Aorta (tissue), 5 donors: ENCODE measurements at places on chromosomes 12 and 14. TPM values are rescaled to one million over a fixed set of nuclear protein-coding genes. Genes with fewer than 3 reads are reported as not detected.

DNA sequence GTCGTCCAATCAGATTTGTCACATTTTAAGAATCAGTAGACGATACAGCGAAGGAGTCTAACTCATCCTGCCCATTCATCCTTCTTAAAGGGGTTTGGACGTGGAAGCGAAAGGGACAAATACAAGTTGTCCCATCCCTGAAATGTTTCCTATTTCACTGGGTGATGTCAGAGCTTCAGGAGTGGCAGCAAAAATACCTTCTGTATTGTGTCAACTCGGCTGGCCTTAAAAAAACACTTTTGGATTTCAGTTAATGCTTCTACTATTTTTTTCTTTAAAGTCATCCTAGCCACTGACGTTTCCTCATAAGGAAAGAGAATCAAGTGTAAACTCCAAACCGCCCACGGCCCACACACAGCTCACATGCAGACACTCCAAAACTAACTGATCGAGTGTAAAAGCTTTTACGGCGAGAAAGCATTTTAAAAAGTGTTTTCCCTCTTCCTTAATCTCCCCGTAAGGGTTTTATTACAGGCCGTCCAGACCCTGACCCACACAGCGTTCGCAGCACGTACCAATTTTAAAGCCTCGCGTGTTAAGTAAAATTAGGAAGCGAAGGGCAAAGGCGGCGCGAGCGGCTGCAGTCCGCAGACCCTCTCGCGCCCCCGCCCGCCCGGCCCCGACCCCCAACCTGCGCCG, 593 bp downstream of the CFL2 start:
- peak; percentile 64 for DNase-seq

DNA sequence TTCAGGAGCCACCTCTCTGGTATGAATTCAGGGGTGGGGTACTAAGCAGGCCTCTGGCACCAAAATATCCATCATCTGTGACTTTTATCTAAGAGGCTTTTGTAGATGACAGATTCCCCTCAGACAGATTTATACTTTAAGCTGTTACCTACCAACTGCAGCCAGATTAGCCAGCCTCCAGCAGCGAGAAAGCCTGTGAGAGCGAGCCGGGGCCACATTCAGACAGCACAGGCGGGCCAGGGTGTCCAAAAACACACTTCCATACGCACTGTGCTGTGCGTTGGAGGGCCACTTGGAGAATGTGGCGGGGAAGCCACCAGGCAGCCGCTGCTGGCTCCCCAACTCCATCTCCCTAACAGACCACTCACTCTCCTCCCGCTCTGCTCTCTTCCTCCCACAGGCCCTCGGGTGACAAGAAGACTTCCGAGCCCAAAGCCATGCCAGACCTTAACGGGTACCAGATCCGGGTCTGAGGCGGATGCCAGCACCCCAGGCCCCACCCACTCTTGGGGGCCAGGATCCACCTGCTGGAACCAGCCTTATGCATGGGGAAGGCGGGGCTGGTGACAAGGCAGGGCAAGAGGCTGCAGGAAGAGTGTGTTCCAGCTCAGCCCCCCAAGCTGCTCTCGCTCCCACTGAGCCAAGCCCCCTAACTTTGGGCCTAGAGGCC, 17.4 kb downstream of the VASH1 start:
- peak; percentile 54 for DNase-seq

- DNase-seq = no peak
These were observed 212.9 kb upstream of the FAR2 start for GRCh38 chr12:28936221-28936620.

GRCh38 chr14:34633742-34634141, 3.8 kb upstream of the SNX6 start:
- DNase-seq = no peak

- DNase-seq = no peak
These were observed 8.2 kb upstream of the GOLGA3 start for GRCh38 chr12:132836795-132837331.

DNA sequence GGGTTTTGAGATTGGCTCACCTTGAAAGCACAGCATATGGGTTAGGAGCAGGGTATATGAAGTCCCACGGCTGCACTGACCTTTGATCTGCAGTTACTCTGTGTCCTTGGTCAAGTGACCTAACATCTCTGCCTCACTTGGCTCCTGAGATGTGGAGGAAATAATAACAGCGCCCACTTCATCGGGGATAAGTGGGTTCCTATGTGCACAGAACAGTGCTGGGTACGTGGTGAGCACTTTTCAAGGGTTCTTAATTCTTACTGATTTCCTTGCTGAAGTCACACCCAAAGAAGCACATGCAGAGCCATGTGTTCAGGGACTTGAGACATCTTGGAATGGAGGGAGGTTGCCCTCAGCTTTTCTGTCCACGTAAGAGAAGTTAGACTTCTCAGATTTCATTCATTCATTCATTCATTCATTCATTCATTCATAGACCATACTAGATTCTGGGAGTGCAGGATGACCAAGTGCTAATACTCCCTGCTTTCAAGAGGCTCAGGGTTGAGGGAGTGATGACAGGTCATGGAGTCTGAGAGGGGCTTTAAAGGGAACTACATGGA, 39.4 kb downstream of the ADGRD1 start:
- no peak for DNase-seq

GRCh38 chr12:132300789-132301722, 28.3 kb downstream of the GALNT9 start:
- DNase-seq = peak; percentile 25

GRCh38 chr12:30580344-30580743, 115.3 kb downstream of the IPO8 start:
- DNase-seq = no peak

DNA sequence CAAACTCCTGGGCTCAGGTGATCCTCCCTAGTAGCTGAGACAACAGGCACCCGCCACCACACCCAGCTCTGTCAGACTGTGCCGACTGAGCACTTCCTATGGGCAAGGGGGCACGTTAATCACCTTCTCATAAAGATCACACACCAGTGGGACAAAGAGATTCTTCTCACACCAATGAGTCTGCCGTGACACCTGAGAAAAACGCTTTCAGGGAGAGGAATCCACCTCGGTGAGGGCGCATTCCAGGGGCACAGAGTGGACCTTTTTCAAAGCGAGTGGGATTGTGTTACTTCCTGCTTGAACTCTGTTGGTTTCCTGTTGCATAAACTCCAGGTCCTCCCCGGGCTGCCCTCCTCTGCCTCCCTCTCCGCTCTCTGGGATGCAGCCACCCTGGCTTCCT, 17.5 kb upstream of the SCARB1 start:
- no peak for DNase-seq

DNA sequence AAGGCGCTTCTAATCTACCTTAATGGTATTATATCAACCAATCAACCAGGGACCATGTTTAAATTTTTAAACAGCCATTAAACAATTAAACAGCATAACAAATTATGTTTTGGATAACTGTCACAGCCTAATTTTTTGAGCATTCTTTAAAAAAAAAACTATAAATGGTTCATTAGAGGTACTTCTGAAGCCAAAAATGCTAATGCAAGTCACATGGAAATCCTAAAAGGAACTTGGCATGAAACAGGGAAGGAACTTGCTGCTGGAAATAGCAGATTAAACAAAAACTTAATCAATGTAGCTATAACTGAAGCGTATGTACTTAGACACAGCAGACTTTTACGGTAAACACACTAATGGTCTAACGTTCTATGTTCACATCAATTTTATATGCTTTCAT, 190.2 kb upstream of the BTG1 start:
- no peak for DNase-seq

- no peak for DNase-seq
These were observed 62.2 kb upstream of the CCND2 start for GRCh38 chr12:4211372-4211771.

GRCh38 chr12:108449478-108449877, 65.6 kb upstream of the FICD start:
- no peak for DNase-seq

DNA sequence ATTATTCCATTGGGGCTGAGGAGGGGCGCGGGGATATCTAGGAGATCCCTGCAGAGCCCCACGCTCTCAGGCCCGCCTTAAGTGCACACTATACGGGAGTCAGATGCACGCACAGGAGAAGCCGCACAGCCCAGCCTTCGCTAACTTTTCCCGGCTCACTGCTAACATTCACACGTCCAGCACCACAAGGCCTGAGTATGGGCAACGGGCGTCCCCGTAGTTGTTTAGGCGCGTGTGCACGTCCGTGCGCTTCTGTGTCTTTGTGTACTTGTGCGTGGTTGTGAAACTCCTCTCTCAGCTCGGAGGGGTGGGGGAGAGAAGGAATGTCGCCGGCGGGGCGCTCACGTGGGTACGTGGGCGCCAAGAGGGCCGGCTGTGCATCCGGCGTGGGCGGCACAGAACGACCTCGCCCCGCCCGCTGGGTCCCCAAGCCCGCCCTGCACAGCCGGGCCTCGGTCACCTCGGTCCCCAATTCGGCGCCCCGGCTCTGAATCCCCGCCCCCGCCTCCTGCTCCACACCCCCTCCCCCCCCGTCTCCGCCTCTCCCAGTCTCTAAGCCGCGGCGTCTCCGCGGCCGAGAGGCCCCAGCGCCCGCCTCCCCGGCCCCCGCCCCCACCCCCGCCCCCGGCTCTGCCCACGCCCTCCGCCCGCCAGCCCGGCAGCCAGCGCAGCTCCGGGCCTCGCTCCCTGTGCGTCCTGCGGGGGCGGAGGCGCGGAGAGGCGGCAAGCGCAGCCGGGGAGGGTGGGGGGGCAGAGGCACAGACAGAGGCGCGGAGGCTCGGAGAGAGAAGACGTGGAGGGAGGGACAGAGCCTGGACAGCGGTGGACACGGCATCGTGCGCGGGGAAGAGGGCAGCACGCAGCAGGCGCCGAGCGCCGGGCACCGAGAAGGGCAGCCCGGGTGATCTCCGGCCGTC, at the start of gene NAB2:
Gene NAB2 (plus strand): TSS at position 761 of the 917 bp plus-strand sequence. CDS start 158 bp downstream, outside the sequence.
- DNase-seq = peak; percentile 98

GRCh38 chr14:54893151-54893760, 9.4 kb downstream of the GCH1 start:
- no peak for DNase-seq

DNA sequence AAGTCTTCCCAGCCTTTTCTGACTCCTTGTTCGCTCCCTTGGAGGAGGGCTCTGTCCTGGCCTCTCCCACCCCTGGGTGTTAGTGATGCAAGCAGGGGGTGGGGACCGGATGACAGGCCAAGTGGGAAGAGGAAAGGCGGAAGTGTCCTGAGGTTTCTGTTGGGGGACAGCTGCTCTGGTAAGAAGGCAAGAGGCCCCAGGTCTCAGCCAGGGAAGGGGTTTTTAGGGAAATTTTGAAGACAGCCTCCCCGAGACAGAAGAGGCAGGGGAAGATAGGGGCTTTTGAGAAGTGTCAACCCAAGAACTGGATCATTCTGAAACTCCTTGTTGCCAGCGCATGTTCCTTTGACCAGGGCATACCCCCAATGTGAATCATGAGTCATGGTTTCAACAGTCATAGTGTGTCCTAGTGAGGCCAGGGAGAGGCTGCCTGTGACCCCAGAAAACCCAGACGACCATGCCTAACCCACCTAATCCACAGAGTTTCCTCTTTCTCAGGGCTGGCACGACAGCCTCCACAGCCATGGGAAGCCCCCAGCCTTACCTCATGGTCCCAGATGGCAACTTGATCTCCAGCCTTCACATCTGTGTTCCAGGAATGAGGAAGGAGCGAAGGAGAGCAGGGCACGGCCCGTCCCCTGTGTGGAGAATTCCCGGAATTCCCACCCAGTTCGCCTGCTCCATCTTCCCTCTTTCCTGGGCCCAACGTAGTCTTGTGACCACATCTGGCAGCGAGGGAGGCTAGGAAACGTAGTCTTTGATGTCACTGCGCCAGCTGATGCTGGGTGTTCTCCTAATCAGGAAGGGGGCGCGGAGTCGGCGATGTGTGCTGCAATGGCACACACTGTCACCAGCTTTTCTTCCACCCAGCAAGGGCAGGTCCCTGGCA, 4.9 kb upstream of the GPR132 start:
- peak; percentile 73 for DNase-seq

DNA sequence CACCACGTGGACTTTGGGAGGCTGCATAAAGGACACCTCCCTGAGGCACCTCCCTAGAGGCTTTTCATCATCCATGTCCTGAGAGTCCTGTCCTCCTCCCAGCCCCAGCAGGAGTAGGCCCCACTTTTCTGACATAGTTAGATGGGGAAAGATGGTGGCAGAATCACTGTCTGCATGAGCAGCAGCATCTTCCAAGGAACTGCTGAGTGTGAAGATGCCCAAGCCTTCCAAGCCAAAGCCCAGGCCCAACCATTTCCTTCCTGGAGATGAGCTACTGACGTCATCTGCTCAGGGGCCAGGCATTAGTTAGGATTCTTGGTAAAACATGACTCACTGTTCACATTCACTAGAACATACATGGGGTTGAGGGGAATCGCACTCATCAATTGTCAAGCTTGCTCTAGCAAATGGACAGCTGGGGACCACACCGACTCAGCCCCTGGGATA, 37.3 kb downstream of the VDR start:
- DNase-seq = no peak

- DNase-seq = no peak
These were observed 37.6 kb upstream of the JDP2 start for GRCh38 chr14:75390183-75390582.

DNA sequence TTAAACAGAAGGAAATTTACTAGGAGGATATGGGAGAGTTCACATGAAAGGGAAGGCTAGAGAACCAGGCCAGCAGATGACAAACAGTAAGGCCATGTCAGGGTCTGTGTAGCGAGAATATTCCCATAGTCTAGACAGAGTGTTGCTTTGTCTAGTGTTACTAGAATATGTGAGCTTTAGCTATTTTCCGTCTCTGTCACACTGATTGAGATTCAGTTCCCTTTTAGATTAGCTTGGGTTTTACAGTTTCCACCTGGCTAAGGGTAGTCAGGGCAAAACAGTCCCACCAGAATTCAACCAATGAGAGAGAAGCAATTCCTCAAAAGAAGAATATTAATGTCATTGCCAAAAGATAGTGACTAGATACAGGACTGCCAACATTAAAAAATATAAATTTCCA, 82.8 kb upstream of the MDM1 start:
- no peak for DNase-seq

DNA sequence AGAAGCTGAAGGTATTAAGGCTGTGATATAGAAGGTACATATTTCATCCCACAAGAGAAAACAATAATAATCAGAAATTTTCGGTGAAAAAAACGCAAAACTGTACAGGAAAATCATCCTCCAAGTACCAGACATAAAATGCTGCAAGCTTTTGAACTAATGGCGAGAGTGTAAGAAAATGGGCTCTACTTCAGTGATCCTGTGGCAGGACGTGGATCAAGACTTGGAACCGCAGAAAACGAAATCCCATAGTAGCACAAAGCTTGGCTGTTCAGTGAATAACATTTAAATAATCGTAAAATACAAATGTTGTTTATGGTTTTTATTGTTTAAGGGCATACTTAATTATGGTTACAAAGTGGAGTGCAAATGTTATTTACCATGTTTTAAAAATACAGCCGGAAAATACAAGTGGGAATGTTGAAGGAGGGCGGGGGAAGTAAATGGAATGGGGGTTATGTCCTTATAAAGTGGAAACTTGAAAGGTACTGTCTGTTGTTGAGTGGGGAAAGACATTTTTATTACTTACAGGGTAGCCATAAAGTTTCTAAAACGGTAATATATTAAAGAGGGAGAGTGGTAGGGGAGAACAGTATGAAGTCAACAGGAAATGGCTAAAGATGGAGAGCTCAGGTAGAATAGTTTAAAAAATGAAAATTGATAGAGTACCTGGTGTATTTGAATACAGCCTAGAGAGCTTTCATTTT, 1.1 kb downstream of the SMIM10L1 start:
- DNase-seq = no peak

GRCh38 chr12:93621986-93622385, 49.5 kb downstream of the SOCS2 start:
- DNase-seq = no peak

The OTUB2 gene
- total RNA-seq = 0.42 TPM

The LHX5 gene
- total RNA-seq = not detected

The DTX1 gene
- total RNA-seq = 4.2 TPM

The HECTD4 gene
- 64.4 TPM for total RNA-seq

The MSRB3 gene
- 298 TPM for total RNA-seq

The DGLUCY gene
- 55.5 TPM for total RNA-seq

The RNASE3 gene
- 0.57 TPM for total RNA-seq

The FAM186B gene
- total RNA-seq = 0.30 TPM
